Muscle of back (tissue), 13 donors: ENCODE measurements at places on chromosomes 11 and 22.

DNA sequence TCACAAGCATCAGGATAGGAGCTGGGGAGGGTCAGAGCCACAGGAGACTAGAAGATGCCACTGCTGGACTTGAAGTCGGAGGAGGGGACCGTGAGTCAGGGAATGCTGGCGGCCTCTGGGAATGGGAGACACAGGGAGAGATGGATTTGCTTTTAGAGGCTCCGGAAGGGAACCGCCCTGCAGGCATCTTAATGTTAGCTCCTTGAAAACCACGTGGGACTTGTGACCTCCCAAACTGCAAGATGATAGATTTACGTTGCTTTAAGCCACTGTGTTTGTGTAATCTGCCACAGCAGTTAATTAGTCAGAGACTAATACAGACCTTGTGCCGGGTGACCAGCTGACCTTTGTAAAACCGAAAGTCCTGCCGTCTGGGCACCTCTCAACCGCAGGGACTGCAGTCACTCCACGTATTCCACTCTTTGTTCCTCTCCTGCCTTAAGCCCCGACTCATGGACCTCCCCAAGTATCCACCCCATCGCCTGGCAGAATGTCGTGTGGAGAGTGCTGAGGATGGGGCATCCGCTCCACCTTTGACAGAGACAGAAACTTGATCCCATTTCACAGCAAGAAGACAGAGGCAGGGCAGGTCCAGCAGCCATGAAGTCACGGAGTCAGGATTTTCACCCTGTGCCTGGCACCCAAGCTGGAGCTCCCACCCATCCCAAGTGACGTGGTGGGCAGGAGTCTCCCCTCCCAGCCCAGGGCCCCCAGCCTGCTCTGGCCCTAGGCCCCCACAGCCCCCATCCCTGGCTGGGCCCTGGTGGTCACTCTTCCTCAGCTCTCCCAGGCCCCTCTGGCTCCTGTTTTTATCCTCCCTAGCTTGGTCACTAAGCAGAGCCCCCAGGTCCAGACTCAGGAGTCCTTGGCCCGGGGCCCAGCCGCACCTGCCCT is 19.4 kb upstream of the CTSD start:
- no peak for DNase-seq

- DNase-seq, result no peak
Measured at GRCh38 chr11:14519597-14519916, 629 bp downstream of the PSMA1 start.

DNA sequence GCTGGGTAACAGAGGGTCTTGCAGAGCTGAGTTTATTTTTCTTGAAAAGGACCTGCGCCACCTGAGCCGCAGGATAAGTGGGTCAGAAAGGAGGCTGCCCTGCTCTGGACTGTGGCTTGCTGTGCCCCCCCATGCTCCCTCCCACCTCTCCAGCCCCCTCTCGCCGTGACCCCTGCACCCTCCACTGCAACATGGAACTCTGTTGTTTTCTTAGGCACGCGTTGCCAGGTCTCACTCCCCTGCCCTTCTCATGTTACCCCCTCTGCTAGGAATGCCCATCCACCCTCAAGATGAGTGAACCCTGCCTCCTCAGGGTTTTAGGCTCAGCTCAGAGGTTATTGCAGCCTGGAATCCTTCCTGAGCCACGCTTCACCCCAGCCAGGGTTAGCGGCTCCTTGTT is 10.8 kb downstream of the ETS1 start:
- no peak for DNase-seq

DNA sequence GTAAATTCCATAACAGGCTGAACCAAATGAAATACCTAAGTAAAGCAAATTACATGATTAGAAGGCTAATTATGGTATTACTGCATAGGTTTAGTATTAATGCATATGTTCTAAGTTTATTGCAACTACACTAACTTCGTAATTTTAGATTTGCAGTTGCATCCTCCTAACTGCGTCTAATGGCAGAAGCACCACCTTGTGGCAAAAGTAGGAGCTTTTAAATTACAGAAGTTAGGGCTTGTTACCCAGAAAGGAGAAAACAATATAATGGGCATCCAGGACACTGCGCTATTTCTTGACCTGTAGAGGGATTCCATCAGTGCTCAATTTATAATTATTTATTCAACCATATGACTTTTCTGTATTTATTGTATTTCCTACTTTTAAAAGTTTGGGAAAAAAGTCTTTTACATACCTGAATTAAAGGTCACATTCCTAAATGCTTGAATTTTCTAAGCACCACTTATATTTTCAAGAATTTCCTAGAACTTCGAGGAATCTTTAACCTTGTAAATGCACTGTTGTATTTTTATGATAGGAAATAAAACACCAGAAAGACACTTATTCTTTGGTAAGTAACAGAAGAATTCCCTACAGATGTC is 16.3 kb upstream of the GPR83 start:
- DNase-seq, result peak; percentile 59

DNA sequence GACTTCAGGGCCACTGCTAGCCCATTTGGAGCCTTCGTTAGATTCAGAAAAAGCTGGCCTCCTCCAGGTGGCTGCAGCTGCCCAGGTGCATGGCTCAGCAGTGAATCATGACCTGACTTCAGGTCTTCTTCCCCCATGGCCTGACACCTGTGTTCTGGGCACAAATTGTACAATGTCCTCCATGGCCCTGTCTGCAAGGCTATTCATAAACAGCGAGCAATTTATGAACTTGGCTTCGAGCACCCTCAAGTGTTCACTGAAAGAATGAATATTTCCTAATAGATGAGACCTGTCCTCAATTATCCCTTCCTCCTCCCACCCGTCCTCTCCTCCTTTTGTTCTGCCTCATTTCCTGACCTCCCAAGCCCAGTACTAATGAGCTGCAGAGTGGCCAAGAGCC is 12.2 kb upstream of the VPS37C start:
- DNase-seq, result no peak

DNA sequence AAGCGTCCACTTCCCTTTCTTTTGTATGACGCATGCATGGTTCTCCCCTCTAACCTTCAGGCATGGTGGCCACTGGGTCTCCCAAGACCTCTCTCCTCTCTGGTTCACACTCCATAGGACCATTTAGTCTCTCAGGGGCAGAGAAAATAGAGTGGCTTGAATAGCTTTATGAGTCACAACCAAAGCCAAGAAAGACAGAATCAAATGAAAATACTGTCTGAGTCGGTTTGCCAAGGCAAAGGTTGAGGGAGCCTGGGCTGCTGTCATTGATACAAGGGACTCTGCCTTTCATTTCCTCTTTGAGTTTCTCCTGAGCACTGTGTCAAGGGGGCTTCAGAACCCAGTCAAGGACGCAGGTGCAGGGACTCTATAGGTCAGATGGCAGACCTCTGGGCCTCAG is 44.2 kb downstream of the TENM4 start:
- no peak for DNase-seq

GRCh38 chr22:38132136-38132535 is 21.7 kb upstream of the BAIAP2L2 start:
- no peak for DNase-seq

- no peak for DNase-seq
Measured at GRCh38 chr22:23397008-23397612, 183.0 kb downstream of the IGLL1 start.

DNA sequence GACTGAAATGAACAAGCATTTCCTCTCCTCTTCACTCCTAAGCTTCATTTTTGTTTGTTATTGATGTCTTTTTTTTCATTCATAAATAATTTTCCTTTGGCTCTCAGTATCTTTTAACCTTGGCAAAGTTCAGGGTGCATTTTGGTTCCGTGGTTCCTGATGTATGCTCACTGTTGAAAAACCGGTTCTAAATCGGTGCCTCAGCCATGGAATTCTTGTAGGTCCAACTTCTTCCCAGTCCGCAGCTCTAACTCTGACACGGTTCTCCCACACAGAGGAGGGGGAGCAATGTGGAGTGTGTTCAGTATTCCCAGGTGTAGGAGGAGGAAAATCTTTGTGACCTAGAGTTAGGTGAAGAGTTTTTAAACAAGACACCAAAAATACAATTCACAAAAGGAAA is 12.6 kb upstream of the MS4A15 start:
- DNase-seq, result no peak

- no peak for DNase-seq
Measured at GRCh38 chr11:70323806-70324205, 53.3 kb downstream of the PPFIA1 start.

DNA sequence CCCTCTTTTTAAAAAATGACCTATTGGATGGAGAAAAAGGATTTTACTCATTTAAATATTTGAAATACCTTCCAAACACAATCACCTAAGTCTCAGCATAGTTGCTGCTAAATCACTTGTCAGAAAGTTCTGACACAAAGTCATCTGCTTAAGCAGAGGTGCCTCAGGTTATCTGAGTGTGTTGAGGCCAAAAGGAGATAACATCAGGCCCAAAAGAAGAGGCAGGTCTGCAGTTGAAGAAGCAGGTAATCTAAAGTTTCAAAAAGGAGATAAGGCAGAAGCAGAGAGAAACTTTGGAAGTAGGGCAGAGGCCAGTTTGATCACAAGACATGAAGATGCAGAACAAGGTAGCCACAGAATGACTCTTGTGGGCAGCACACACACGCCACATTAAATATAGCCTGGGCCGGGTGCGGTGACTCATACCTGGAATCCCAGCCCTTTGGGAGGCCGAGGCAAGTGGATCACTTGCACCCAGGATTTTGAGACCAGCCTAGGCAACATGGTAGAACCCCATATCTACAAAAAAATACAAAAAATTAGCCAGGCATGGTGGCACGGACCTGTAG is 175.7 kb upstream of the API5 start:
- no peak for DNase-seq

- DNase-seq, result no peak
Measured at GRCh38 chr11:14262271-14262846, 96.6 kb downstream of the RRAS2 start.

- DNase-seq, result no peak
Measured at GRCh38 chr11:67062526-67063373, 6.1 kb downstream of the RHOD start.

DNA sequence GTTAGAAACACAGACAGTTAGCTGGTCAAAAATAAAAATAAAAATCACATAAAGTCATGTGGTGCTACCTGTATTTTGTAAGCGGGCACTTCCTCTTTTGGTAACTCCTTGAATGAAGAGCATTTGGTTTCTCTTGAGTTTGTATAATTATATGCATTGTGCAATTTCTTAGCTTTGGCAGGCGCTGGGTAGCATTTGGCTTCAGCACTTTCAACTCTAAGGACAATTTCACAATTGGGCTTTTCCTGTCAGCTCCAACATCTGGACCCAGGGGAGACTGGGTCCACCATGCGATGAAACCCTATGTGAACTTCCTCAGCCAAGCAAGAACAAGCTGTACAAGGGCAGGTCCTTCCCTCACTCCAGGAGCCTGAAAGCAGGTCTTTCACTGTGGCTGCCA is 169.1 kb downstream of the RRAS2 start:
- no peak for DNase-seq

GRCh38 chr11:58726737-58727414 is 4.9 kb downstream of the GLYAT start:
- DNase-seq, result no peak

- no peak for DNase-seq
Measured at GRCh38 chr11:19536131-19536530, 176.5 kb upstream of the NAV2 start.

GRCh38 chr11:134742956-134743819 is 331.1 kb upstream of the B3GAT1 start:
- no peak for DNase-seq

GRCh38 chr11:1668911-1669473 is 28.0 kb upstream of the KRTAP5-6 start:
- DNase-seq, result no peak

DNA sequence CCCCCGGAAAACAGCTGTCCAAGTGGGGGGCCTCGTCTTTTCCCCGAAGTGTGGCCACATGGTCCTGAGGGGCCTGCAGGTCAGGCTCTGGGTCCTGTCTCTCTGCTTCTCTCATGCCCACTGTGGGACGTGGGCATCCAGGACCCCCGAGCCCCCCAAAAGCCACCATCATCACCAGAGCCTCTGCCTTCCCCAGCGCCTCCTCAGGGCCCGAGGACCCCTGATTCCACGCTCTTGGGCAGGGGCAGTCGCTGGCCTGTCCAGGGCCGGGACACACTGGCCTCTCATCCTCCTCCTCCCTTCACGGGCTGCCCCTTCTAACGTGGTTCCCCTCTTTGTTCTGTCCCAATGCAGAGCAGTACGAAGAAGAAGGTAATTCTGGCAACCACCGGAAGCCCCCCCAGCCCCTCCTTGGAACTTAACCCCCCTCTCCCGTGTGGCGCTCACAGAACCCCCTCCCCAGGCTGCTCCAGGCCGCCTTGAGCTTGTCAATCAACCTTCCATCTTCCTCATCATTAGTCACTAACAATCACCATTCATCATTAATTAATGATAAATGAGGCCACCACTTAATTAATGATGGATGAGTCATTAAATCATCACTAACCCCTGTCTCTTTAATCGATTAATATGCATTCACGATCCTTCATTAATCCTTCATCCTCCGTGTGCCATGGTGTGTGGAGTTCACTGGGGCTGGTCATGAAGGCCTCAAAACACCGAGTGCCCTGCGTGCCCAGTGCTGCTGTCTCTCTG is 3.9 kb downstream of the TNNT3 start:
- peak; percentile 19 for DNase-seq

GRCh38 chr11:118740892-118741291 is 50.1 kb downstream of the DDX6 start:
- no peak for DNase-seq

DNA sequence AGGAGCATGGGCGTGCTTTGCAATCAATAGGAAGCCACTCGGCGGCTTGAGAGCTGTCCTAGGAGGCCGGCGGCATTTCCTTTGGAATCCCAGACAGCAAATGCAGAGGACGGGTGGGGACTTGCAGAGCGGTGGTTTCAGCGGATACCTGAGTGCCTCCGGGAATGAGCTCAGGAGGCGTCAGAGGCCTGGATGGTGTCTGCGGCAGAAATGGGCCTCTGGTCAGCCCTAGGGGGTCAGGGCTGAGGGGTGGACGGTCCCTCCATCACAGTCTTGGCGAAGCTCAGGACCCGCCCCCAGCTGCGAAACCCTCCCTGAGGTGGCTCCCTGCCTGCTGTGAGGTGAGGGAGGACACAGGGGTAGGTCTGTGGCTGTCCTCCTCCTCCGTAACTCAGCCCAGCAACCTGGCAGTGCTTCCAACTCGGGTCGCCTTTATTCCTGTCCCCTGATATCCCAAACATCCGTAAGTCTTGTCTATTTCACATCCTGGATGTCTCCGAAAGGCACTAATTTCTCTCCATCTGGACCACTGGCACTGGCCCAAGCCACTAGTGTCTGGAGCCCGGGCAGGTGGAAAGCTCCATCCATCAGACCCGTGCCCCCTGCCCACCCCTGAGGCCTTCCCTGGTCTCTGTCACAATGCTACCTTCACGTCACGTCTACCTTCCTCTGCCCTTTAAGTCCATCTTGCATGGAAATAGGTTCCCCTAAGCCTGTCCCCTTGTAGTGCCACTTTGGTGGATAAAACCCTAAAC is 686.6 kb downstream of the BRD1 start:
- no peak for DNase-seq

- DNase-seq, result no peak
Measured at GRCh38 chr11:1667121-1667850, 29.7 kb upstream of the KRTAP5-6 start.

- DNase-seq, result no peak
Measured at GRCh38 chr22:39240831-39241793, 3.7 kb downstream of the PDGFB start.

DNA sequence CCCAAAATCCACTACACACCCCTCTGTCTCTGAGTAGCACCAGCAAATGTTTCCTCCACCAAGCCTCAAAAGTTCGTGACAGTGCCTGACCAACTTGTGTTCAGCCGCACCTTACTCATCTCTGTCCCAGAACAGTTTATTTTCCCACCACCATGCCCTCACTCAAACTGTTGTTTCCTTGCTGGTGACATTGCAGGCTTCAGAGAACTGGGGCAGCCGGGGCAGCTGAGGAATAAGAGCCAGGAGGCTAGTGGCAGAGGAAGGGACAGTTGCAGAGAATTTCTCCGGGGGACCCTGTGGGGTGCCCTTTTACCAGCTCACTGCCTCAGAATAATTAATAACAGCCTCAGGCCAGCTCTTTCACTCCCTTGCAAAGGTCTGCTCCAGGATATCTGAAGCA is 709 bp upstream of the KCNE3 start:
- DNase-seq, result no peak
